CD8-positive, alpha-beta memory T cell (primary cell): ENCODE measurements at places on chromosomes 16 and 17.

DNA sequence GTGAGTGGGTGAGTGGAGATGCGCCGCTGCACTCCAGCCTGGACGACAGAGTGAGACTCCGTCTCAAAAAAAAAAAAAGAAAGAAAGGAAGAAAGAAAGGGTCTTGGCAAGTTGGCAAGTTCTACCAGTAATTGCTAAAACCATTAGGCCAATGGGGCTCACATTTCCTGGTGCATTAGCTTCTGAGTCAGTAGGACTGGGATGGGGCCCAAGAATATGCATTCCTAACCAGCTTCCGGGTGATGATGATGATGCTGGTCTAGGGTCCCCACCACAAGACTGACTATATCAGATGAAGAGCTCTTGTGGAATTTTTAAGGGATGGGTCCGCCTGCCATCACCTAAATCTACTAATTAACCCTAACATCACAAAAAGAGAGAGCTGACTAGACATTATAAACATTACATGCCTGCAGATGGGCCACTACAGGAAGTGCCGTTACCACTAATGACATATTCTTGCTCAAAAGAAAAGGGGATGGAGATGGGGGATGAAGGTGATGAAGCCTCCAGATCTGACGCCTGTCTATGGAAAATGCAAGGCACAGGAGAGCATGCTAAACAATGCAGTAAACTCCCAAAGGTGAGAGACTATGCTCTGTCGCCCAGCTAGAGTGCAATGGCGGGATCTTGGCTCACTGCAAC, 13.1 kb downstream of the MYH11 start:
- no peaks in the 10 kb centered on the region for H3K36me3 ChIP-seq
- no peak overlapping the region for H3K4me3 ChIP-seq
- H3K4me1 ChIP-seq = no peaks in the 10 kb centered on the region

DNA sequence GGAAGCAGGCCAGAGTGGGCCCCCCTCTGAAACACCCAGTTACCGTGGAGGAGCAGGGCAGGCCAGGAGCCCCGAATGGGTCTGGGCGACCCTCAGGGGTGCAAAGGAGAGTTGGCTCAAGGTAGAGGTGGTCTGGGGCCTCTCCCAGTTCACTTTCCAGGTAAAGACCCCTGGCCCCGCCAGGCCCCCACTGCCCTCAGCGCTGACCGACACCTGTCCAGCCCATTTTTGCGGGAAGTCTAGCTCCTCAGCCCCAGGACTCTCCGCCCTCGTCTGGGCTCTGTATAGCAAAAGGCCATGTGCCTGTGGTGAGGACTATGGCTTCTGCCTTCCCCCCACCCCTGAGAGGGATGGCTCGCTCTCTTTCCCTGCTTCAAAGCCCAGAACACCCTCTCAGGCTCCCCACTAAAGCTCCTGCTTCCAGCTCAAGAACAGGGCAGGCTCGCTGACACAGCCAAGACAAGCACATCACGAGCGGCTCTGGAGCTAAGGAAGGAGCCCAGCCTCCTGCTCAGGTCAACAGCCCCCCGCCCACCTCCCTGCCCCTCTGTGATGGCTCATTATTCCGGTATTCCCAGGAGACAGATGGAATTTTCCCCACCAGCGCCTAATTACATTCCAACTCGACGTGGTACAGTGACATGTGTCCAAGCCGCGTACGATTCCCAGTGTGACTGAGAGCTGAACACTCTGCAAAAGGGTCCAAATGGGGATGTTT, 59.4 kb downstream of the RTN4RL1 start:
- no peak for DNase-seq
- H3K27me3 ChIP-seq = no peaks in the 10 kb centered on the region
- no peak overlapping the region for H3K27ac ChIP-seq
- H3K36me3 ChIP-seq = no peaks in the 10 kb centered on the region
- H3K4me3 ChIP-seq = no peak overlapping the region
- H3K4me1 ChIP-seq = no peaks in the 10 kb centered on the region

GRCh38 chr17:64472564-64472963, 23.6 kb downstream of the MILR1 start:
- H3K4me1 ChIP-seq = no peaks in the 10 kb centered on the region
- DNase-seq = no peak
- H3K36me3 ChIP-seq = no peaks in the 10 kb centered on the region
- H3K4me3 ChIP-seq = no peak overlapping the region

DNA sequence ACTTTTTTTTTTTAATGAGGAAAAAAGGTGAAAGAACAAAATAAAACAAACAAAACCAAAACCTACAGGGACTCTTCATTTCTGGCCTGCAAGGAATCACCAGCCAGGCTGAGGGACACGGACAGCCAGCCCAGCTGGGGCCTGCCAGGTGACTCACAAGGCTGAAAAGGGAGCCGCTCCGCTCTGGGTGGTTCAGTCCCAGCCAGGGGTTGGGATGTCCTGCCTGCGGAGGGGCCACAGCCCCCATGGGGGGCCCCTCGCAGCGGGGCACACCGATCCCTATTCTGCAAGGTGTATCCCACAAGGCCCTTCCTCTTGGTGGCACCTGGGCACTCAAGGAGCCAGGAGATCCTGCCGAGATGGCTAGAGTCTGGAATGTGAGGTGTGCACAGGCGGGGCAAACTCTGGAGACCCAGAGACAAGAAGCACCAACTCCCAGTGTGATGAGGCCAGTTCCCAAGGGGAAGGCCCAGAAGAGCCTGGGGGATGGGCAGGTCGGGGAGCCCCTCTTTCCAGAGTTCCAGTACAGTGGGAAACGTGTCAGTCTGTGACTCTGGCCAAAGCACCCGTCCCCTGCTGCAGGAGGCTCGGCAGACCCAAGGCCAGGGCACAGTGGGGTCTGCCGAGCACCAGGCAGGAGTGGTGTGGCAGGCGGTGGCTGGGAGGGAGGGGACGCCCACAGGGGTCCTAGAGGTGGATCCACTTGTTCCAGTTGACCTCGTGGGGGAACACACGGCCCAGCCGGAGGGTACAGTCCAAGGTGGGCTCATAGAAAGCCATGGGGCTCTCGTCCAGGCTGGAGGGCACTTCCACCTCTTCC, 58.9 kb downstream of the IL21R start:
- H3K27ac ChIP-seq = no peak overlapping the region
- H3K4me3 ChIP-seq = no peak overlapping the region
- H3K36me3 ChIP-seq = peaks cover 6% of the 10 kb centered on the region
- H3K27me3 ChIP-seq = no peaks in the 10 kb centered on the region
- peaks cover 78% of the 10 kb centered on the region for H3K4me1 ChIP-seq

- DNase-seq = no peak
- no peaks in the 10 kb centered on the region for H3K4me1 ChIP-seq
- no peak overlapping the region for H3K27ac ChIP-seq
- H3K27me3 ChIP-seq = no peaks in the 10 kb centered on the region
- no peaks in the 10 kb centered on the region for H3K36me3 ChIP-seq
- no peak overlapping the region for H3K4me3 ChIP-seq
These were observed 60.0 kb downstream of the RGS9 start for GRCh38 chr17:65197201-65197600.

DNA sequence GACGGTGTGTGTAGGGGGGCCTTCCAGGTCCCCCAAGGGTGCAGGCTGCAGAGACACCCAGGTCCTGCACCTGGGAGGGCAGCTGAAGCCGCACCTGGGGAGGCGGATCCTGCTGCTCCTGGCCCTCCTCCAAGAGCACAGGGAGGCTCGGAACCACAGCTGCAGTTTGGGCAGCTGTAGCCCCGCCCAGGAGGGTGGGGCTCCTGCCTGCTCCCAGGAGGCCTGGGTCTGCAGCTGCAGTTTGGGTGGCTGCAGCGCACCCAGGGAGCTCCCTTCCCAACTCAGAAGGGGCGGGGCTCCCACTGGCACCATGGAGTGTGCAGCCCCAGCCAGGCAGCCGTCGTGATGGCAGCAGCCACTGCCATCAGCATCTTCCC, 69.4 kb upstream of the NKD1 start:
- H3K27ac ChIP-seq = no peak overlapping the region
- DNase-seq = no peak
- H3K36me3 ChIP-seq = no peaks in the 10 kb centered on the region
- no peak overlapping the region for H3K4me3 ChIP-seq

DNA sequence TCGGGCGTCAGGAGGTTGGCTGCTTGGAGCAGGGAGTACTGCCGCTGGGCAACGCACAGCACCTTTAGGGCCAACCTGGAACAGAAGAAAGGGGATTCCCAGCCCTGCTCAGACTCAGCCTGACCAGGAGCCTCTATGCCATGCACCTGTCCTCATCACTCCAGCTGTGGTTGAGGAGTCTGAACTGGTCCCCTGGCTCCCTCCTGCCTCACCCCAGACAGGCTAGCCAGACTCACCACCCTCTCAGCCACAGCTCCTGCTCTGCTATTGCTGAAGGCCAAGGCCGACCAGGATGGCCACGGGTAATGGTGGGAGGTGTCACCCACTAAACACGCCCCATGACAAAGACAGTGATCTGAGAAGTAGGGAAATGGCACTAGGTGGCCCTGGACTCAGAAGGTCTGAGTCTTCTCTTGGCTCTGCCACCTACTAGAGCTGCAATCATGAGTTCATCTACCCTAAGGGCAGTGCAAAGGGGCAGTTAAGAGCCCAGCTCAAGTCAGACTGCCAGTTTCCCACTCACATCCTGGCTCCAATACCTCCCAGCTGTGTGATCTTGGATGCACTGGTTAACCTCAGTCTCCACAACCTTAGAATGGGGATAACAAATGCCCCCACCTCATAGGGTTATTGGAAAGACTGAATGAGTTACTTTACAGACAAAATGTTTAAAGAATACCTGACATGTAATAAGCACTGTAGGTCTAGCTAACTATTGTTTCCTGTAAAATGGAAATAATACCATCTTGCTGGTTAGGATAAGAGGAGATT, 13.8 kb upstream of the GFAP start:
- H3K4me1 ChIP-seq = no peaks in the 10 kb centered on the region
- no peaks in the 10 kb centered on the region for H3K27me3 ChIP-seq
- no peak overlapping the region for H3K27ac ChIP-seq
